ENCODE measurements at places on chromosomes 11 and 22.

GRCh38 chr11:130829920-130830511 lies 86.3 kb downstream of the SNX19 start:
- DNase-seq: no peak

GRCh38 chr22:32723643-32724042 lies 77.9 kb upstream of the TIMP3 start:
- peak; percentile 78 for DNase-seq

DNA sequence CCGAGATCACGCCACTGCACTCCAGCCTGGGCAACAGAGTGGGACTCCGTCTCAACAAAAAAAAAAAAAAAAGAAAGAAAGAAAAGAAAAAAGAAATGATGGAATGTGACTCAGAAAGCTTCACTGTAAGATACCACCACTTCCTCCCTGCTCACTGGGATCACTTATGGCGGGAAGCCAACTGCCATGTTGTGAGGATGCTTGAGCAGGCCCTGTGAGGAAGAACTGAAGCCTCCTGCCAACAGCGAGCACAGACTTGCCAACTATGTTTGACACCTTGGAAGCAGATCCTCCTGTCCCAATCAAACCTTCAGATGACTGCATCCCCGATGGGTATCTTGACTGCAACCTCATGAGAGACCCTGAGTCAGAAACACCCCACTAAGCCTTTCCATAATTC lies 8.3 kb downstream of the SEC14L6 start:
- DNase-seq: no peak

- peak; percentile 89 for DNase-seq
Measured at GRCh38 chr22:50342651-50343540, at the start of gene PPP6R2. Gene PPP6R2, plus strand, starts transcription at chr22:50343327. Its CDS starts 50,582 bp downstream, at chr22:50393909.

- DNase-seq: peak; percentile 84
Measured at GRCh38 chr11:123061403-123062157, at the start of gene HSPA8. Gene HSPA8, minus strand, starts transcription at chr11:123062136. Its CDS starts 812 bp downstream, at chr11:123061324.

Measured in activated CD4-positive, alpha-beta T cell treated with anti-CD3 and anti-CD28 coated beads, Interleukin-10, Interleukin-2, amounts not matched to agents 100 ng/mL and 50 ng/mL, durations not matched to agents 16 hours and 8 hours (primary cell).